Caudate nucleus (tissue), 63 donors: ENCODE measurements at places on chromosomes 6 and 20.

DNA sequence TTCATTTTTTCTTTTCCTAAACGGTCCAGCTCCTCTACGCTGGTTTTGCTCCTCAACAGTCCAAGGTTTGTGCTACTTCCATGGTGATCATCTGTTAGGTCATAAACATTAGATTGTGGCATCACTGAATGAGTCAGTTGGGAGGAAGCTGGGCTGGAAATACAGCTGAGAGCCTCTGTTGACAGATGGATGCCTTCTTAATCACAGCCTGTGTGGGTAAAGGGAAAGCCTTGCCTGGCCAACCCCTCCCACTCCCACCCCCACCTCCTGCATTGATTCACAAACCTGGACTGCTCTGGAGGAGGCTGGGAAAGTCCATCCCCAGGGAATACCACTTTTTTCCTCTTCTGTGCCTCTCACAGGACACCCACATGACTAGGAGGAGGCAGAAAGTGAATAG is 180.6 kb upstream of the CCN2 start:
- no peak for DNase-seq

GRCh38 chr20:24339210-24339641 is 130.2 kb upstream of the SYNDIG1 start:
- no peak for DNase-seq

DNA sequence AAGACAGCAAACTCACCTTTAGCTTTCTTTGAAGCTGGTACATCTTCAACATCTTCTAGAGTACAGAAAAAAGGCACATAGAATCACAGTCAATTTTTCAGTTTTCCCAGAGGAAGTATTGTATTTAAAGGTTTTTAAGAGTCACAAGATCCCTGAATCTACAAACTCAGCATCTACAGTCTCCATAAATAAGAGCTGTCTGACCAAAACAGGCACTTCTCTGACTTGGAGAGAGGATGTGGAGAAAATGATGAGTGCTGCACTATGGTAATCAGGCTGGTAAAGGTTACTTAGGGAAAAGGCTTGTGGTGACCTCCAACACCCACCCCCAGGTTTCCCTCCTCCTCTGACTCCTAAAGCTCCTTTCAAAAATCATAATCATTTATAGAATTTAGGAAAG is 228.0 kb downstream of the CLVS2 start:
- DNase-seq = no peak

GRCh38 chr6:25278914-25279747 is at the start of gene CARMIL1:
TSS of gene CARMIL1 (plus strand) at chr6:25279374. CDS start at chr6:25279796, 422 bp downstream.
- peak; percentile 29 for DNase-seq

DNA sequence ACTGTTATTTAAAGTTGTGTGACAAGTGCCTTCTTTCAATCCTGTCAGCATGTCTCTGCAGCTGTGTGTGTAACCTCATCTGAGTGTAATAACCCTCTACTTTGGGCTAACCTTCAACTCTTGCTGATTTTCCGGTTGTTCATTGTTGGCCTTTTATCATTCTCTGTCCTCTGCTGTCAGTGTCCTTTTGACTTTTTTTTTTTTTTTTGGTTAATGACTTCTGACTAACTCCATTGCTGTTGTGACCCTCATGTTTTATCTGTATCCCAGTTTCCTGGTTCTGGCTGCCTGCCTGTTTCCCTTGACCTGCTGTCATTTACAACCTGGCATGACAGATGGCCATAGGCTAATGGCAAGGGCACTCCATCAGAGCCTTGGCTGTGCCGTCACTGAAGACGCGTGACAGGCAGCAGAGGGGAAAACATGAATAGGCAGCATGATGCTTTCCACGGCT is 145.7 kb upstream of the MAN1A1 start:
- no peak for DNase-seq

DNA sequence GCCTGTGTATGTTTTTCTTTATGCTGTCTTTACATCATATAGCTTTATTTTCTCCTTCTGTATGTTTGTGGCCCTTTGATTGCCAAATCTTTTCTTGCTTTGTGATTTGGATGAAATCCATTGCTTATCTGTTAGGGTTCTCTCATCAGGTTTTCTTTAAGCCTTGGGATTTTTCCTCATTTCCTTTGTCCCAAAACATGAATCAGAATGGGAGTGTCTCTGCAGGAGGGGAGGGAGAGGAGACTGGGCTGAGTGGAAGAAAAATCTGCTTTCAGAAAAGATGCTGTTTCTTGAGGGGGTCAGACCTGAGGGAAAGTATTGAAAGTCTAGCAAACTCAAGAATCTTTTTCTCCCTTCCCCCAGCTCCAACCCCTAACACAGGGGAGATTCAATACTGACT is 758.0 kb upstream of the MMS22L start:
- no peak for DNase-seq

- no peak for DNase-seq
These were observed 48.1 kb downstream of the PLAGL1 start for GRCh38 chr6:143959927-143960326.

DNA sequence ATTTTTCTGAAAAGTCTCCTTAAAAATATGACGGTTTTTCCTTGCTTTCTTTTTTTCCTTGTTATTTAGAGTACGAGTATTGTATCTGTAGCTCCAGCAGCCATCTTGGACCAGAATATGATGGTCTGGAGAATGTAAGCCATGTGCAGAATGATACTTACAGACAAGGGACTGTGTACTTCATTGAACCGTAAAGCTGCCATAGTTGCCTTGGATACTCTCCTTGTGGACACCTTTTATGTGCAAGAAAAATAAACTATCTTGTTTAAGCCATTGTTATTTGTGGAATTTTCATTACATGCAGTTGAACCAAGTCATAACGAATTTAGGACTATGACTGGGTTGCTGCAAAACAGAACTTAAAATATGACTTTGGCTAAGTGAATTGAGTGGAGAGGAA is 485.8 kb upstream of the CITED2 start:
- DNase-seq = no peak

DNA sequence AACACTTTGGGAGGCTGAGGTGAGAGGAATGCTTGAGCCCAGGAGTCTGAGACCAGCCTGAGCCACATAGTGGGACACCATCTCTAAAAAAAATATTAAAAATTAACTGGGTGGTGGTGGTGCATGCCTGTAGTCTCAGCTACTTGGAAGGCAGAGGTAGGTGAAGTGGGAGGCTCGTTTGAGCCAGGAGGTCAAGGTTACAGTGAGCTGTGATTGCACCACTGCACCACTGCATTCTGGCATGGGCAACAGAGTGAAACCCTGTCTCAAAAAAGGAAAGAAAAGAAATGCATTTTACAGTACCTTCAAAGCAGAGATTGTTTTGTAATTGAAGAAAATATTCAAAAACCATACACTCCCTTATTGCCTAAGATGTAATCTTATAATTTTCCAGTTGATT is 6.5 kb downstream of the OCSTAMP start:
- DNase-seq = no peak

GRCh38 chr6:155890409-155890808 is 434.8 kb upstream of the NOX3 start:
- DNase-seq = no peak

DNA sequence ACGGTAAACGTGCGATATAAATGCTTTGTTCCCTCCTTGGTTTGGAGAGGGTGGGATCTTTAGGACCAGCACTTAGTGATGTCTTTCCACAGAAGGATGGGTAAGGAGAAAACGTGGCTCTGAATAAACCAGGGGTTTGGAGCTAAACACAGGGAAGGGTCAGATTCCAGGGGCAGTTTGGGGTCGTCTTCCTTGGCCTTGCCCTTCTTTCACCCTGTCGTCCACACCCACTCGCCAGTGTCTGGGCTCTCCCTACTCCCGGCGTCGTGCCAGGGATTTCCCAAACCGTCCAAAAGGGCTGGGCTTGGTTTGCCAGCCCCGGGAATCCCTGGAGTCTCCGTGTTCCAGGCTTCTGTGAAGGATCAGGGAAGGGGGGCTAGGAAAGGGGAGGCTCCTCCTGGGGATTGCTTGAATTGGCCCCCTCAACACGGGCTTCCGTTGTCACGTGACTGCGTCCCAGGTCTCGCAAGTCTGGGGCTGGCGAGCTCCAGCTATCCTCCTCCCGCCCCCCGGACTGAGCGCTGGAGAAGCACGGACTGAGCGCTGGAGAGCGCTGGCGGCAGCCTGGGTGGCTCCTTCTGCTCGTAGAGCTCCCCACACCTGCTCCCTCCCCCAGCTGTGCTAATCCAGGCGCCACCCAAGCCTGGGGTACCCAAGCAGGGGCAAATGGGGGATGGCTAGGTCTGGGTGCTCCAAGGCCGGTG is 9.4 kb upstream of the ARMC12 start:
- peak; percentile 89 for DNase-seq

DNA sequence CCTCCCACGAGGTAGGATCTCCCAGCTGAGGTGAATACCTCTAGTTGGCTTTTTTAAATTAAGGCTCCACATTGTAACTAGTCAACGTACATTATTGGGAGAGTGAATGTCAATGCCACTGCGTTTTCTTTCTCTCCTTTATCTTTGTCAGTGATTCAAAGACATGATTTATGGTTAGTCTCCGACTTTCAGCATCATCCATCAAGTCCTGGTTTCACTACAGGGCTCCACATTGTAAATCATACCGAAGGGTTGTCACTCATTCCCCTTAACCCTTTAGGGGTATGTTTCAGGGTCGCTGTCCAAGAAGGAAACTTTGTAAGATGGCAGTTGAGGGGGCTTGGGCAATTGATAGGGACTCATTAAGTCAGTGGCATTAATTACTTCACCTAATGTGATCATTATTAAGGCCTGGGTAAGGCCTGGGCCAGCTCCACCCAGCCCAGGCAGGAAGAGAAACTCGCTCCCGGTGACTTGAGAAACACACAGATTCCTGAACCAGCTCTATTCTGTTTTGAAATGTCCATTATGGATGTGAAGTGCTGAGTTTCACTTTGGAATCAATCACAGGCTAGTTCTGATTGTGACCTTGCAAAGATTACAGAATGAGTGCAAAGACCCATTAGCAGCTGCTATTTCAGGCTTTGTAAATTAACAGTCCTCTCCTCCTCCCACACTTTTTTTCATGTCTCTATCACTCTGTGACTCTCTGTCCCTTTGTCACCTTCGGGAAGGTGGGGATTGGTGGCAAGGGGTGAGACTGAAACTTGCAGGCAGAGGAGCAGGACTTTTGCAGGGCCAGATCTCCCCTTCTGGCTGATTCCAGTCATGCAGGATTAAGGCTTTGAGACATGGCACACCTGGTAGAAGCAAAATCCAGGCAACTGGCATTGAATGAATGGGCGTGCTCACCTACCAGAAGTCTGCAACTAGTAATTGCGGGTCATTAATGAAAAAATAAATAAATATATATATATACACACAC is 222.4 kb downstream of the TSHZ2 start:
- no peak for DNase-seq

DNA sequence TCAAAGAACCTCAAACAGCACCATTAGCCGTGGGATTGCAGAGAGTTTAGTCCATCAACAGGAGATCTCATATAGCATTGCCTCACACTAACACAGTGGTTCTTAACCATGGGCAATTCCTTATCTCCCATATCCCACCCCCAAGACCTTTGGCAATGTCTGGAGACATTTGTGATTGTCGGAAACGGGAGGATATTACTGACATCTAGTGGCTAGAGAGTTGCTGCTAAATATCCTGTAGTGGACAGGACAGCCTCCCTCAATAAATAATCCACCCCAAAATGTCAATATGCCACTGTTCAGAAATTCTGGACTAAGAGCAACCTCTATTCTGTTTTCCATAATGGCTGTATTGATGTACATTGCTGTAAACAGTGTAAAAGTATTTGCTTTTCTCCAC is 210.1 kb upstream of the CCN2 start:
- DNase-seq = no peak

DNA sequence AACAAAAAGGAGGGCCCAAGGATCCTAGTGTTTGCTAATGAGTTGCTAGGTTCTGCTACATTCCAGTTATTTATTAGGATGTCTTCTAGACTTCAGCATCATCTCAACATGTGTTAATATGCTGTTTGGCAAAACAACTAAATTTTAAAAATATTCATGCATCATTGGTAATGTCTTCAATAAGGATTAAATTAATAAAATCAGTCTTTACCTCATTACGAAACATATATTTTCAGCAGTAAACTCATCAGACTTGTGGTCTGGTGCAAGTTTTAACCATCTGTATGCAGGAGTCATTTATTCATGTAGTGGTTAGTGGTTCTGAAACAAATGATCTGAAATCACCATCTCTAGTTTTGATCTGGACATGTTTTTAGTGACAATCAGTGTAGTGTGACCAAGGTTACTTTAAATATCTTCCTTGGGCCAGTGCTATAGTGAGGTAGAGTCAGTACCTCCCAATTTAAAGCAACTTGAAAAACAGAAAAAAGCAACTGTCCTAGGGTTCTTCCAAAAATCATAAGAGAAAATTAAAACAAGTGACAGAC is 85.0 kb upstream of the KCNK16 start:
- no peak for DNase-seq

GRCh38 chr6:56003616-56004015 is 128.2 kb upstream of the BMP5 start:
- no peak for DNase-seq

DNA sequence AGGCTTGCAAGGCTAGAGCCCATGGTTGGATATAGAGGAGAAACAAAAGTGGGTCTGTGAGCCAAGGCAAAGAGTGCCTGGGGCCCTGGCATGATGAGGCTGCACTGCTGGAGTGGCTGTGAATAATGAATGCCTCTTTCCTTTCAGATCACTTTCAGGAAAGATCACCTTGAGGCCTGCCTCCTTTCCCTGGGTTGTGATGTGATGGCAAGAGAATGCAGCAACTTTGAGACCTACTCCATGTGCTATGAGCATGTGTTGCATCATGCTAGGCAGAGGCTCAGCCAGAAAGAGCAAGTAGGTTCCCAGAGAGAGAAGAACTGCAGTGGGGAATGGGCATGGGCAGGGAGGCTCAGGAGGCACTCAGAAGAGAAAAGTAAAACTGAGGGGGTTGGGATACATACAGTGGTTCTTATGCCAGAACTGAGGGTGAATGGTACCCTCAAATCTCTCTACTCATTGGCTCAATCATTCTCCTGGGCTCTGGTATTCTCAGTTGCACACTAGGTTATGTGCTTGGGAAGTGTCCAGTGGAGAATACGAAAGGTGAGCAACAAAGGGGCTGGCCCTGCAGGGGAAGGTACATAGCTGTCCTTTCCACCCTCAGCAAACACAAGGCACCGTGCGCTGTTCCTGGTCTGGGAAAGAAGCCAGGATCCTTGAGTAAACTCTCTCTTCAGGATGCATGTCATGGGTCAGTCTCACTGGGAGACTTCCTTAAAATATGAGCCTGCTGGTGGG is 45.9 kb downstream of the CD164 start:
- DNase-seq = no peak

- no peak for DNase-seq
These were observed 89.0 kb downstream of the NRSN1 start for GRCh38 chr6:24214984-24215383.

DNA sequence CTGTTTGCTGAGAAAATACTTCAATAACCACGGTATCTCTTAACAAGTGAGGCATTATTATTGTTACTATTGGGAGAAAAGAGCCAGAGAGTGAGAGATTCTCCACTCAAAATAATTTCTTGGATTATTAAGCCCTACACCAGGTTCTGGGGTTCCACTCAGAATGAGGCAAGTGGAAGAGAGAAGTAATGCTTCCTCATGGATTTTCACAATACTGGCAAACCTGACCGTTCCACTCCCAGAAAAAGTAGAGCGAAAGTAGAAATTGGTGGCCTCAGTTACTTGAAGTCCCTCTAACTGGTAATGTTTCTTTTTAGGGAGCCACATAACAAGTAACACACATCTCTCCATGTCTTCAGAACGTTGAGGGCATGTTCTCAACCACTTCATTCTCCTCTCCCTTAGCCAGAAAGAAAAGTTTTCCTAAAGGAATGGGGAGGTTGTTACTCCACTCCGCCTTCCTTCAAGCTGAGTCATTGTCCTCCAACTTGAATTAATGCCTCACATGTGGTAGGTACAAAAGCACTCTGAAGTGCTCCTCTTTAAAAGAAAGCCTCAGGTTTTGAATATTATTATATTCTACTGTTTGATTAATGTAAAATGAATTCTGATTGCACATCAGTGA is 1.9 kb downstream of the BAG2 start:
- DNase-seq = no peak
